GM04503 (cell line): ENCODE measurements at places on chromosomes 1 and 21.

DNA sequence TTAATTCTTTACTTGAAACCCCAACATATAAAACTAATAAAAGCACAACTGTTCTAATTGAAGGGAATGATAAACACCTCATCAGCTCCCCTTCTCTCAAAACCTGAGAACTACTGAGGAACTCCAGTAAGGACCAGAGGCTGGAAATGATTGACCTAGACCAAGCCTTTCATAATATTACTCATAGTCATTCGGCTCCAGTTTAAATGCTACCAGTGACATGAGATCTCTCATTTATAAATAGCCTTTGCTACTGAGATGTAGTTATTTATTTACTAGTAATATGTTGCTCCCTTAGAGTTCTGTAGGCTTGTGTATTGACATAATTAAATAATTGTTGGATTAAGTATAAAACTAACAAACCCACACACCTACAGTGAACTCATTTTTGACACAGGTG lies 209.8 kb upstream of the PRMT6 start:
- DNase-seq, result no peak

DNA sequence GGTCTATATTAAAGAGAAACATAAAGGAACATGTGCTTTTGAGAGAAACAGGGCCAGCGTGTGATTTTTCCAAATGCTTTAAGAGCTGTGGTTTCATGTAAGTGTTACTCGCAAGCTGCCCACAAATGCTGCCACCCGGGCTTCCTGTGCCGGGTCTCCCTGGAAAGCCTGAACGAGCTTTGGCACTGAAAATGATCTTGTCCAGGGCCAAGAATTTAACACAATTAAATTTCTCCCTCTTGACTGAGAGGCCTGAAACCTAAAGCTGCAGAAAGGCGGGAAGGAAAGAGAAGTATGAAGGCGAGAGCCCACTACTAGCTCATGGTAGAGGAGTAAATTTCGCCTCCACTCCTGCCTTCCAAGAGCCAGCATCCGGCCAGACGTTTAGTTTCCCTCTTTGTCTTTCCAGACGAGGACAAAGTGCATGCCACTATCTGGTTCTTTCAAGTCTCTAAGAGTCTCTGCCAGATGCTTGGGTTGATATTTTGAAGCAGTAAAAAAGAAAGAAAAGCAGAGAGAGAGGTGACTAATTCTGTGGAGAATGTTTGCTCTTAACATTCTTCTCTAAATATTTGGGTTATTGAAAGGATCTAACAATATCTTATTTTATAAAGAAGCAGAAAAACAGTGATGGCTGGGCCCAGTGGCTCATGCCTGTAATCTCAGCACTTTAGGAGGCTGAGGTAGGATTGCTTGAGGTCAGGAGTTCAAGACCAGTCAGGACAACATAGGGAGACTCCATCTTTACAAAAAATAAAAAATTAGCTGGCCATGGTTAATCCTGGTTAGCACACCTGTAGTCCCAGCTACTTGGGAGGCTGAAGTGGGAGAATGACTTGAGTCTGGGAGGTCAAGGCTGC lies 100.0 kb upstream of the HNRNPU start:
- peak; percentile 66 for DNase-seq

DNA sequence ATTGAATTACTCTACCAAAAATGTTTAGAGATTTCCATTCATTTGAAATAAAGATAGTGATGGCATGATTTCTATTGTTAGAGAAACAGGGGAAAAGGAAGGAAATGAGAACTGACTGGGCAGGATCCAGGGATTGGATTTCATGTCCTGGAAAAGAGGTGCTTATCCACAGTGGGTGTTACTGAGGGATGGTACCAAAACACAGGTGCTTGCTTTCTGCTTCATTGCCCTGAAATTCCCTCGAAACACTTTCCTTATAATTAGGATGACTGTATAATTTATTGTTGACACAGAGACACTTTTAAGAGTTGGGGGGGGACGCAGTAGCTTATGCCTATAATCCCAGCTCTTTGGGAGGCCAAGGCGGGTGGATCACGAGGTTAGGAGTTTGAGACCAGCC lies 185.0 kb upstream of the KCNK2 start:
- no peak for DNase-seq

- DNase-seq, result no peak
Measured at GRCh38 chr1:207424570-207425131, 29.5 kb upstream of the CR2 start.

GRCh38 chr1:158999316-159000069 lies 10.2 kb upstream of the IFI16 start:
- peak; percentile 74 for DNase-seq

- DNase-seq, result no peak
Measured at GRCh38 chr1:241829468-241829867, 18.5 kb upstream of the EXO1 start.
